ENCODE measurements at places on chromosomes 6 and 20.
A peak's percentile ranks its signal among the peaks of the same experiment; 100 is the strongest.

GRCh38 chr6:3159805-3160781 lies 2.7 kb upstream of the TUBB2A start:
- DNase-seq: peak; percentile 61

GRCh38 chr20:46602429-46602828 lies 48.8 kb downstream of the SLC13A3 start:
- no peak for DNase-seq

GRCh38 chr6:125164696-125165095 lies 11.1 kb downstream of the TPD52L1 start:
- no peak for DNase-seq

- no peak for DNase-seq
Observed at GRCh38 chr6:134368670-134369069, 50.8 kb upstream of the SGK1 start.

DNA sequence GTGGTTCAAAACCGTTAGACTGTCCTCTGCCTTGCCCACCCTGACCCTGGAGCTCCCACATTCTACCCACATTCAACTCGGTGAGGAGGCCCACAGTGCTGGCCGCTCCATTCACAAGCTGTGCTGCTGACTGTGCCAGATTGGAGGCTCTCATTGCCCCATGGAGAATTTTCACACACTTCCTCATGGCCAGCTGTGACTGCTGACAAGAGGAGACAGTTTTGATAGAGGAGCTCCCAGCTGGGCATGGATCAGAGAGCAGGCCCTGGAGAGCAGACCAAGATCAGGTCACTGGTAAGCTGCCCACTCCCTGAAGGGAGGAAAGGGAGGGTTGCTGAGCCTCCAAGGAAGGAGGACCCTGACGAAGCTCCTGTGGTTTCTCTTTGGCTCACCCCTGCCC lies 246.1 kb upstream of the RIN2 start:
- DNase-seq: no peak

DNA sequence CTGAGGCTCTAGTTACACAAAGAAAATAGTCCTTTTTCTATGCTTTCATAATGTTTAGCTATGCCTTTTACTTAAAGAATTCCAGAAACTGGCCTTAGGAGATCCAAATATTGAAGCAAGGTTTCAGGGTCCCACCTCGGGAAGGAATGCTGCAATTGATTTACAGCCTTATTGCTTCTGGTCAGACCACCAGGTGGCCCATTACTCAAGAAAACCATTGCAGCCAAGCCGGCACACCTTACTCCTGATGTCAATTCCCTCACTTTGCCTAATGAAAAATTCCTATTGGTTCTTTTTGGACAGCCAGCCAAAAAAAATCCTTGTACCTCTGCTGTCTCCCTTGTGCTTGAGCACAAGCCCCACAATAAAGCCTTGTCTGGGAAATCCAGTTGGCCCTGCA lies 173.9 kb downstream of the LMBRD1 start:
- no peak for DNase-seq

DNA sequence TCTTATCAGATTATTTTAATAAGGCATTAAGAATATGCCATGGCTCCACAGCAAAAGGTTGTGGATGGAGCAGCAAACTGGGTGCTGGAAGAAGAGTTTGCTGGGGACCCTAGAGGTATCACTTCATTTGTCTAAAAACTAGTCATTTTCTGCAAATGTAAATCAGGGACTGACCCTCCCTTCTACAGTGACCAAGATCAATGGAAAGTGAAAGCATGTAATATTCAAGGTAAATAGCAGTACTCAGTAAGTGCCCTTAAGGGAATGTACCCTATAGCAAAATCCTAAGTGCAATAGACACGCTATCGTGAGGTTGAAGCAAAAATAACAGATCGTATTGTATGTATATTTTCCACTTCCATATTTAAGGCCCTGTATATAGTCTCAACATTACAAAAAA lies 38.7 kb downstream of the TRDN start:
- DNase-seq: no peak

Measured in stimulated activated CD4-positive, alpha-beta T cell treated with anti-CD3 and anti-CD28 coated beads, Interleukin-4, amount 100 ng/mL, for 1 hour (primary cell).